Stimulated activated CD4-positive, alpha-beta T cell treated with anti-CD3 and anti-CD28 coated beads, Interleukin-1b, Interleukin-23, amount 100 ng/mL, for 1 hour (primary cell): ENCODE measurements at places on chromosomes 13 and 19.

DNA sequence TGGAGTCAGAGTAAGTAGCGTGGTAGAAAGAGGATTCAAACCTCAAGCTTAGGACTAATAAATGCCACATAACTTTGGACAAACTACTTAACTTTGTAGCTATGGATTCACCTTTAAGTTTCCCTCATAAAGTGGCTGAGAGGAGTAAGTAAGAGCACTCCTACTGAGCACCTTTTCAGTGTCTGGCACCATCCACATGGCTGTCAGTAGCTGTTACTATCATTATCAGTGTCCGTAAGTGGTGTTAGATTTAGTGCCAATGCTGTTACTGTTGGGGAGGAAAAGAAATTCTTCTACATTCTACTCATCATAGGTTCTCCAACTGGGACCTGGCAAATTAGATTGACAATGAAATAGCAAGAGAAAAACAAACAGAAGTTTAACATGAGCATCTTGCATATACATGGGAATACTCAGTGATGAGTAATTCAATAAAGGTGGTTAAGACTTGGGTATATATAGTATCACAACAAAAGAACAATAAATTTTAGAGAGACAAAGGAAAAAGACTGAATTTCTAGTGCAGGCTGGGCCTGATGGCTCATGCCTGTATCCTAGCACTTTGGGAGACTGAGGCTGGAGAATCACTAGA lies 165.6 kb upstream of the NBEA start:
- no peak for DNase-seq

- DNase-seq: no peak
Measured at GRCh38 chr19:55091126-55091910, 15.6 kb downstream of the EPS8L1 start.

DNA sequence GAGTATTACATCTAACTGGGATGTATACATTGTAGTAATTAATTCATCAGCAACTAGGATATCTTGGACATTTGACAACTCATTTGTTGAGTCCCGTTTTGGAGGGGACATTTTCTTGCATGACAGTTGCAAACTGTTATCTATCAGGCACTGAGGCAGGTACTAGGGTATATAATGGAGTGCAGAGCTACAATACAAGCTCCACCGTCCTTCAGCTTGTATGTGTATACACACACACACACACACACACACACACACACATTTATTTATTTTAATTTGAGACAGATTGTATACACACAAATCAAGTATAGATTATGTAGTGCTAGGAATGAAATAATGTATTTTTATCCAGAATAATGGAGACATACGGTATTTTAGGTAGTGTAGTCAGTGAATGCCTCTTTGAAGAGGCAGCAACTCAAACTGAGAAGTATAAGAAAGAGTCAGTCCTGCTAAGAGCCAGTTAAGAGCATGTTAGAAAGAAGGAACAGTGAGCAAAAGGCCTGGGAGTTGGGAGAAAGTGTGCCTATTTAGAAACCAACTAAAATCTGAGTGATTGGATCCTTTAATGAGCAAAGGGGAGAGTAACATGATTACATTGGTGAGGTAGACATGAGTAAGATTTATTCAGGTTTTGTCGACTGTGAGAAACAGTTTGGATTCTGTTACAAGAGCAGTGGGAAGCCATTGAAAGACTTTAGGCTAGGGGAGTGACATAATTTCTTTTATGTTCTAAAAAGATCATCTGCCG lies 74.5 kb downstream of the NBEA start:
- DNase-seq: no peak

GRCh38 chr13:23671377-23671776 lies 101.2 kb downstream of the TNFRSF19 start:
- DNase-seq: no peak

GRCh38 chr13:101025519-101025918 lies 350.9 kb upstream of the TMTC4 start:
- DNase-seq: no peak

DNA sequence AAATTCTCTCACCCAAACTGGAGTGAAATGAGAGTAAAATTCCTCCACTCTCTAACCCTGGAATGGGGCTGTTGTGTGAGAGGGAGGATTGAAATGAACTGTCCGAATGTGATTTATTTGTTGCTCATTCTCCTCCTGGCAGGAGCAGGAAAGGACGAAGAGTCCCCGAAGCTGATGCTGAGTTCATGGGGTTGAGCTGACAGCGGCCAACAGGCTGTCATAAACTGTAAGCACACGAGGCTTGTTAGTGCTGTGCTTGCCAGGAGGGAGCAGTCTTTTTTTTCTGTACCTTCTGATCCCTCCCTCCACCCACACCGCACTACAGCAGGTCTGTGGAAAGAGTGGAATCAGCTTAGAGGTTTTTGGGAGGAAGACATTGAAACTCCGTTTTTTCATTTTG lies 33.1 kb upstream of the ZNF331 start:
- no peak for DNase-seq
